ENCODE measurements at places on chromosomes 2 and 18.

- DNase-seq = no peak
Observed at GRCh38 chr18:51110073-51110797, 80.2 kb downstream of the SMAD4 start.

DNA sequence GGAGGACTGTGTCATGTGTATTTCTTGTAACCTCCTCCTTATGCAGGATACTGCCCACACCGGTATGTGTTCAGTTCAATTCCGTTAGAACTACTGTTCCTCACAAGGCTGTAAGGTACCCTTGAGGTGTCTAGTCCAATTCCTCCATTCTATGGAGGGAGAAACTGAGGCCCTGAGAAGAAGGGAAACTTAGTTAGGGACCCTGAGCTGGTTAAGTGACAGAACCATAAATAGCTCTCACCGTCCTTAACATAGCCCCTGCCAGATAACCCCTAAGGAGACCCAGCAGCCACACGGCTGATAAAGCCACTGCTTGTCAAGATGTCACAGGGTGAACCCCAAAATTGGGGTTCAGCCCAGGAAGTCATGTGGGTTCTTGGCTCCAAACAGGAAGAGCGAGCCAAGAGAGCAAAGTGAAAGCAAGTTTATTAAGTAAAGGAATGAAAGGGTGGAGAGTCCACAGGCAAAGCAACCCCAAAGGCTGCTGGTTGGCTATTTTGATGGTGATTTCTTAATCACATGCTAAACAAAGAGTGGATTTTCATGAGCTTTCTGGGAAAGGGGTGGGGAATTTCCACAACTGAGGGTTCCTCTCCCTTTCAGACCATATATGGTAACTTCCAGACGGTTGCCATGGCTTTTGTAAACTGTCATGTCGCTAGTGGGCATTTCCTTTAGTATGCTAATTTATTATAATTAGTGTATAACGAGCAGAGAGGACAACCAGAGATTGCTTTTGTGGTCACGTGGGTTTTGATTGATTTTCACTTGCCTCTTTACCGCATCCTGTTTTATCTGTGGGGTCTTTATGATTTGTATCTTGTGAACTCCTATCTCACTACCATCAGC, 83.4 kb upstream of the RTN4 start:
- DNase-seq = no peak

DNA sequence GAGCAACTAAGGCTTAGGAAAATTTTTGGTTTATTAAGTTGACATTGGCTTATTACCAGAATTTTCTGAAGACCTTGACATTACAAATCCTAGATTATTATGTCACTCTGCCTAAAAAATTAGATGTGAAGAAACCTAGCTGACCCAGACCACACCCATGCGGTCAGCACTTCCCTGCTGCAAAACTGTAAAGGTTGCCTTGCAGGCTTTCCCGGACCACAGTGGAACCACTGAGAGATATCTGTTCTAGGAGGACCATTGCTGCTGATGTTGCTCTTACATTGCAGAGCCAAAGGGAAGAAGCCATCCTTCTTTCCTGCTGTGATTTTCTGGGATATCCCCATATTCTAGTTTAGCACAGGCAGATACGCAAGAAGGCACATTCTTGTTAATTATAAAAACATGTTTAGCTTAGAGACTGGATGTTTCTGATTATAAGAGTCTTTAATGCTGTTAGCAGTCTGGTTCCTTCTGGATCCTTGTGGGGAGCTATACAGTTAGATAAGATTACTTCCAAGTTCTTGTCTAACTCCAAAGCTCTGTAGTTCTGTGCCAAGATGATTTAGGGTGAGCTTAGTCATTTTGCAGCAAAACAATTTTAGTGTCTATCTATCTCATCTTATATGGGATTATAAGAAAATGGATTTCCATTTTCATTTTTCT, 70.2 kb downstream of the AOX1 start:
- no peak for DNase-seq

DNA sequence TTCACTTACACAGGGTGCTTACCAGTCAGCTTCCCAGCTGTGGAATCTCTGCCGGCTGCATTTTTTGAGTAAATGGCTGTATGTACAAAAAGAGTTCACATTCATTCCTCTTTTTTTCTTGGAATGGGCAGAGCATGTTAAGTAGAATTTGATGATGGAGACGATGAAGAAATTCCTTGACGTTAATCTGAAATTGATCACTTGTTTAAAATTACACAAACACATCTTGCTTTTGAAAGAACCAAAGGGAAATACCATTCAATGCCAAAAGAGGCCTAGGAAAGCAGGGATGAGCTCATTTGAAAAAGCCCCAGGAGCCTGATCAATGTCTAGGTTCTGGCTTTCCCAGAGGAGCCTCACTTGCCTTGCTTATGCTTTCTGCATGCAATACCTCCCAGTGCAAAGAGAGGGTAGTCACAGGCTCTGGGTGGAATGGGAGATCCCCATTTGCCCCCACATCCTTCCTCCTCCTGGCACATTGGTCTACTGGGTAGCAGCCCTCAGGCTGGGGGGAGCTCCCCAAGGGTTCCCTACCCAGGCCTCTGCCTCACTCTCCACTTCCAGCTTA, 12.3 kb upstream of the SMAD7 start:
- DNase-seq = no peak

GRCh38 chr18:50602466-50602865, 42.6 kb downstream of the MAPK4 start:
- no peak for DNase-seq

Measured in epithelial cell of prostate (primary cell).